D721Med (cell line): ENCODE measurements at places on chromosomes 1 and 21.

DNA sequence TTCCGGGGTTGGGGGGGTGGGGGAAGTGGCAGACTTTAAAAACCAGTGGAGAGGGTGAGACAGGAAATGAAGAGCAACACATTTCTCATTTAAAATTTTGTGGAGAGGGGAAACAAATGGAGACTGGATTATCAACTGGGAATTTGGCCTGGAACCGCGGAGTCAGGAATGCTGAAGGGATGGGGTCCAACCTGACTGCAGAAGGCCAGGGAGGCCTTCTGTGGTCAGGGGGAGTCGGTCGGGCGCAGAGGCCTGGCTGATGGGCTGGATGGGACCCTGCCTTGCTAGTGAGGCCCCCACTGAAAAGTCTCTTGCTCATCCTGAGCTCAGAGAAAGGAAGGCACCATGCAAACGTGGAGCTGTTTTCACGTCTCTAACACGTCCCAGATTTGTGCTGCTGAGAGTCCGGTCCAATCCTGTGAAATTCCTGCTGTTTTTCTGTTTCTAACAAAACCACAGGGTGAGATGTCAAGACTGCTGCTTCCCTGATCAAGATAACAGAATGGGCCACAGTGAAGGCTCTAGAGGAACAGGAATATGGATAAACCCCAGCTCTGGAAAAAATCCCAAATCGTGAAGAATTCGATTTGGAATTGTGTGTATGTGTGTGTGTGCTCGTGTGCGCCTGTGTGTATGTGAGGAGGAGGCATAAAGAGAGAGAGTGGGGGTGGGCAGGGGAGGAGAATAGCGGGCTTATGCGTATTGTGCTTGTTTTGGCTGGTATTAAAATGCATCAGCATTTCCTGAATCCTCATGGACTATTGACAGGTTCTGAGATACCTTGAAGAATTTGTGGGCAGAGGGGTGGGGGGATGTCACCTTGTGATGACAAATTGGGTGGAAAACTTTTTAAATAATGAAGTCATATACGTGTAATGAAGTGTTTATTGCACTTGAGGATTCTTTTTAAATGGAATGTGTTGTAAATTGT is 117.4 kb downstream of the NGF start:
- no peak for DNase-seq

- DNase-seq, result no peak
Observed at GRCh38 chr1:206498685-206499084, 8.6 kb upstream of the RASSF5 start.

GRCh38 chr1:151147665-151148064 is 1.2 kb upstream of the SEMA6C start:
- DNase-seq, result no peak

DNA sequence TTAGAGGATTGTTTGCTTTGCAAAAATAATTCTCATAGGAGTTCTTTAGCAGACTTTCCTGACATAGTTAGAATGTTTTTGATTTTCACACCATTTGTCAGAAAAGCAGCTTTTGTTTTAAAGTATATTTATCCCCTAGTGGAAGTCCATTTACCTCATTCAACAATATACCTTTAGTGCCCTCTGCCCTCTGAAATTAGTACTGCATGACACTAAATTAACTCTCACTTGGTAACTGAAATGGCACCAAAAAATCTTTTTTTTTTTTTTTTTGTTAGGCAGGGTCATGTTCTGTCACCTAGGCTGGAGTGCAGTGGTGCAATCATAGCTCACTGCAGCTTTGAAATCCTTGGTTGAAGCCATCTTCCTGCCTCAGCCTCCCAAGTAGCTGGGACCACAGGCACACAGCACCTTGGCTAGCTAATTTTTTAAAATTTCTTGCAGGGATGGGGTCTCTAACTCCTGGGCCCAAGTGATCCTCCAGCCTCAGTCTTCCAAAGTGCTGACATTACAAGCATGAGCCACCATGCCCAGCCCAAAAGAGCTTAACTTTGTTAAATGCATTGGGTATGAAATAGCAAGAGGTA is 13.6 kb downstream of the LRRC42 start:
- no peak for DNase-seq

DNA sequence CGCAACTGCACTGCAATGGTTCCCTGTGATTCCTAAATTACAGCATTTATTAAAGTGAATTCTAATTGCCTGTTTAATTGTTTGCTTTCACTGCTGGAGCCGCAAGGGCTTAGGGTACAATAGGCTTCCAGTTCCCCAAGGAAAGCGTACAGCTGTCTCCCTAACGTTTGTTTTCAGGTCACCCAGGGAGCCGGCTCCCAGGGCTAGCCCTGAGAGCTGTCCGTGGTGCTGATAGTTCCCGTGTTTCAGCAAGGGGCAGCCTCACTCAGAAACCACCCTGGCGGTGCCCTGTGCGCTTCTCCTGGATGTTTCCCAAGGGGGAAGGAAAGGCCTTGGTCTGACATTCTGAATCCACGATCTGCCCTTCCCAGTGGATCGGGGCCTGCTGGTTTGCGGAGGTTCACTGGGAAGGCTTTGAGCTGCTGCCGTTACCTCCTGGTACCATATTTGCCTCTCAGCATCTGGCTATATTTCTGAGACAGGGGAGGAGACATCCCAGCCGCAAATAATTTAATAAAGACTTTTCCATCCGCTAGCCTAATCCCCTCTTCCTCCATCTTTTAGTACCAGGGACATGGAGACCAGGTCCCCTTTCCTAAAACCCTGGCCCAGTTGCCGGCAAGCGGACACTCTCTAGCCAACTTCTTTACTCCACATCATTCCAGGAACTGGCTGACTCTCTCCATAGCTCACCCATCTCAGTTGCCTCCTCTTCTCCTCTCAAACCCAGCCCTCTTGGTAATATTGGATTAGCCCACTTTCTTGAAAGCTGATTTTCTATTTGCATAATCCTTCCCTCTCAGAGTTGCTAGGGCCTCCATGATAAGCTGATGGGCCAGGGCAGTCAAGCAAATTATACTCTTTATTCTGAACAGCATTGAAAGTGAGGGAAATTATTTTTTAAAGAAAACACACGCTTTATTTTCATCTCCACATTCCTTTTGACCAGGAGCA is 149.0 kb downstream of the IGSF21 start:
- peak; percentile 28 for DNase-seq

DNA sequence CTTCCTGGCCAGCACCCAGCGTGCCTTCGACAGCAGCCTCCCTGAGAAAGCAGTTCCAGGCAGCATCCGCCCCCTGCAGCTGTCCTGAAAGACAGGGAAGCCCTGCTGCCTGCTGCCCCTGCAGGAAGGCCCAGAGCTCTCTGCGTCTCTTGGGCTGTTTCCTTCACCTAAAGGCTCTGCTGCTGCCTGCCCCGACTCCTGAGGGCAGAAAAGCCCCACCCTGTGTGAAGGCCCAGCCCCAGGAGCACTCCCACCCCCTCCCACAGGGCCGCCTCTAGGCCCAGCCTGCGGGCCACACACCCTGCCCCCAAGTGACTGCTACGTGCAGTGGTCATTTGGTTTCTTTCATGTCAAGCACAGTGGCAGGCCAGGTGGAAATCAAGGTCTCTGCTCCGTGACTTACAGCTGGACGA is 12.4 kb downstream of the RIPK4 start:
- DNase-seq, result no peak

DNA sequence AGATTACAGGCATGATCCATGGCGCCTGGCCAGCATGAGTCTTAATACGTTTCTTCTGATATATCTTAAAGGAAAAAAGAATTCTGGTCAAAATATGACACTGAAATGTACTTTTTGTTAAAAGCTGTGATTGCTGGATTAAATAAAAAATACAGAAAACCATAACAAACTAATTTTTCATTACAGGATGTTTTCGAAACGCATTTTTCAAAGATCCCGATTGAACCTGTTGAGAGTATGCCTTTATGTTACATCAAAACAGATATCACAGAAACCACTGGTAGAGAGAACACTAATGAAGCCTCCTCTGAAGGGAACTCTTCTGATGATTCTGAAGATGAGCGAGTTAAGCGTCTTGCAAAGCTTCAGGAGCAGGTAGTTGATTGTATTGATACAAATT is 30.2 kb downstream of the BRDT start:
- DNase-seq, result no peak

GRCh38 chr1:50894340-50894739 is 65.7 kb downstream of the FAF1 start:
- no peak for DNase-seq

DNA sequence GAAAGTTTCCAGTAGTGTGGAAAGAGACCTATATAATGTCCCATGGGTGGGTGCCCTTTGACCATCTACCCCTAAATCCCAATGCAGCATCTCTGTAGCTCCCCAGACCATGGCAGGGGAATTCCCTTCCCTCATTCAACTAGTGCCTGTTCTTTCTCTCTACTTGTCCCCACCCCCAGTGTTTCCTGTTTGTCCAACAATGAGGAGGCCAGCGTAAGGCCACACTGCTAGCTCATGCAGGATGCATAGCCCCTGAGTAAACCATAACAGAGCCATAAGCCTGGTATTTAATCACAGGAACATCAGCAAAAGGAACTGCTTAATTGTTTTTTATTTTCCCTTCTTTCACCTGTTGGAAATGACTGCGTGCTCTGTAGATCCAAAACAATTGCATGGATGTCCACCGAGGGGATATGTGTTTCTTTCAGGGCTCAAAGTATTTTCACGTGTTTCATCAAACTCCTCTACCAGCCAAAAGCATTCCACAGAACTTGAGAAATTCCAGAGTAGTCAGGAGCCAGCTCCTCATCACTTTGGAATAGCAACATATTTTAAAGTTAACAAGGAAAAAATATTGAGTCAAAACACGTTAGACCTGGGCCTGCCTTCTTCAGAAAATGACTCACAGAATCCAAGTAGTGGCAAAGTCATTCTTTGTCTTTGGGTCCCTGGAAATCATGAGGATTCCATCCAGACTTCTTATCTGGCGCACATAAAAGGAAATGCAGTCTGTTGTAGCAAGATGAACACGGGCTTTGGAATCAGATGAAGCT is 162.5 kb upstream of the SGIP1 start:
- no peak for DNase-seq

DNA sequence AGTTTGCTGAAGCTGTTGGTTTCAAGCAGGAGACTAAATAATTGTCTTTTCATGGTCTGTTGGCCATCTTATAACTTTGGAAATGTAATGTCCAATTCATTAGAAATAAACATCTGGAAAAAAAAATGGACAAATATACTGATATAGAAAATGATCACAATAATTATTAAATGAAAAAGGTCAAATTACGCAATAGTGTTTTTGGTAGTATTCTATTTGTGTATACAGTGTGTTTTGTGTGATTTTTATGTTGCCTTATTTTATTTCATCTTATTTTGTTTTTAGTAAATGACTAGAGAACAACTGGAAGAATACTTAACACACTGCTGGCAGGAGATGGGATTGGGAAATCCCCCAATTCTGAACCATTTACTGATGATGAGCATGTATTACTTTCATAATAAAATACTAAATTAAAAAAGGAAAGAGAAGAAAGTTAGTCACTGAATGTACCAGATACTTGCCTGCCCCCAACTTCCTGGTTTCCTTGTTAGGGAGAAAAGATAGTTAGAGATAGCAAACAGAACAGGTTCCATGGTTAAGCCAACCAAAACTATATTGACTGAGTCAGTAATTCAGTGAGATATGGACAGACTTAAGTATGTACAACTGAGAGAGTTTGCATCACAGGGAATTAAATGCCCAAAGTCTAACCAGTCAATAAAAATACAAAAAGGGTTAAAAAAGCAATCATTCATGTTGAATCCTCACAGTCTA is 24.0 kb upstream of the SAMD13 start:
- DNase-seq, result no peak

DNA sequence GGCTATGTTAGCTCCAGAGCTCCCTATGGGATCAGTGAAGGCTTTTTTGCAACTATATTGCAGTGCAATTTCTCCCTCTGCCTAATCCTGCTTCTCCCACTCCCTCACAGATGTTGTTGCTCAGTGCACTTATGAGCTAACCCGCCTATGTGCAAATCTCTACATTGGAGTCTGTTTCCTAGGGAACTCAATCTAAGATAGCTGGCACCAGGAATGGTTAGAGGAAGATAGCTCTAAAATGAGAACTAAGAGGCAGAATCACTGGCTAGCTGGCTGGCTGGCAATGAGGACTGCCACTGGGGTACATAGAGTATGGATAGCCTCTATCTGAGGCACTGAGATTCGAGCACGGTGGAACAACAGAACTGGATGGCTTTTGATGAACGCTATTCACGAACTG is 39.5 kb downstream of the ADSS2 start:
- DNase-seq, result no peak
